ENCODE measurements at places on chromosomes 3 and 15. TPM values are rescaled to one million over a fixed set of nuclear protein-coding genes. Genes with fewer than 3 reads are reported as not detected.

DNA sequence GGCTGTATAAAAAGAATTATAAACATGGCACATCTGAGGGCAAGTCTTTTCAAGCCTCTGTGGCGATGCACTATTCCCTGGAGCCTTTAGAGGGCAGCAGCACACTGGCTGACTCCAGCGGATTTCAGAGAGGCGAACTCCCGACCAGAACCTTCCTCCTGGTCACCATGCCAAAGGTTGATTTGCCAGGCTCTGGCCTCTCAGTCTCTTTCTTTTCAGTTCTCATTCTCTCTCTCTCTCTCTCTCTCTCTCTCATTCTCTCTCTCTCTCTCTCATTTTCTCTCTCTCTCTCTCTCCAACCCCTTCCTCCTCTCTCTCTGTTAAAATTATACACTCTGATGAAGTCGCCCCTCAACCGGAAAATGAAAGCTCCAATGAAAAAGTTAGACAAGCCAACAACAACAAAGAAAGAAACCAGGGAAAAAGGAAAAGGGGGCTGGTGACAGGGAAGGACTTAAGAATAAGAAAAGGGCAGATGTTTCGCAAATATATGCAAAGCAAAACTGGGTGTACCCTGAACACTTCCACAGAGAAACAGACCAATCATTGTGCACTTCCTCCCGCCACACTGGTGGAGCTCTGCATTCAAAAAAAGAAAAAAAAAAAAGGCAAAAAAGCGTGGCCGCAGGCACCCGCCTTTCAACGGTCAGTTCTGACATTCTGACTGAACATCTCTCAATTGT lies 90.2 kb downstream of the TIGIT start:
- peaks cover 12% of the 10 kb centered on the region for H3K4me1 ChIP-seq
- DNase-seq = peak; percentile 36
- H3K27ac ChIP-seq = no peak overlapping the region
- H3K27me3 ChIP-seq = no peaks in the 10 kb centered on the region
- no peaks in the 10 kb centered on the region for H3K36me3 ChIP-seq

DNA sequence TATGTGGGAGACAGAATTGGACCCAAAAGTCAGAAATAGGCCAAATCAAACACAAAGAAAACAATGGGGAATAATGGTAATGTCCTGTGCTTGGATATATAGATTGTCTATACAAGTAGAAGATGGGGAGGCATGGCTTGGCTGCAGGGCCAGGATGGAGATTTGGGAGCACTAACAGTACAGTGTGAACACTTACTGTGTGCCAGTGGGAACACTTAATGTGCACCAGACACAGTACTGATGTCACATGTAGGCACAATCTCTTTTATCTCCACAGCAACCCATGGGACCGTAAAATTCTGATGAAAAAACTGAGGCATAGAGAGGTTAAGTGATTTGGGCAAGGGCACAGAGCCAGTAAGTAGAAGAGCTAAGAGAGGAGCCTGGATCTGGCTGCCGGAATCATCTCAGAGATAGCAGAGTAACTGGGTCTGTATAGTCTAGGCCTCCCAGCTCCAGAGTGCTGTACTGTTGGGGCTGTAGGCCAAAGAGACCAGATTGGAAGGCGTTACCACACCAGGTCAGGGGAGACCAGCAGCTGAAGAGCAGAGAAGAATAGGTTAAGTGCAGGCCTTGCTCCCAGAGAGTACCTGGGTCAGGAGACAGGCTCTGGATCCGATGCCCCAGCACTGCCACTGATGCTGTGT lies 63.3 kb downstream of the RLBP1 start:
- no peaks in the 10 kb centered on the region for H3K4me1 ChIP-seq
- H3K27ac ChIP-seq = no peak overlapping the region
- no peak overlapping the region for H3K4me3 ChIP-seq
- no peak for DNase-seq
- H3K27me3 ChIP-seq = no peaks in the 10 kb centered on the region

DNA sequence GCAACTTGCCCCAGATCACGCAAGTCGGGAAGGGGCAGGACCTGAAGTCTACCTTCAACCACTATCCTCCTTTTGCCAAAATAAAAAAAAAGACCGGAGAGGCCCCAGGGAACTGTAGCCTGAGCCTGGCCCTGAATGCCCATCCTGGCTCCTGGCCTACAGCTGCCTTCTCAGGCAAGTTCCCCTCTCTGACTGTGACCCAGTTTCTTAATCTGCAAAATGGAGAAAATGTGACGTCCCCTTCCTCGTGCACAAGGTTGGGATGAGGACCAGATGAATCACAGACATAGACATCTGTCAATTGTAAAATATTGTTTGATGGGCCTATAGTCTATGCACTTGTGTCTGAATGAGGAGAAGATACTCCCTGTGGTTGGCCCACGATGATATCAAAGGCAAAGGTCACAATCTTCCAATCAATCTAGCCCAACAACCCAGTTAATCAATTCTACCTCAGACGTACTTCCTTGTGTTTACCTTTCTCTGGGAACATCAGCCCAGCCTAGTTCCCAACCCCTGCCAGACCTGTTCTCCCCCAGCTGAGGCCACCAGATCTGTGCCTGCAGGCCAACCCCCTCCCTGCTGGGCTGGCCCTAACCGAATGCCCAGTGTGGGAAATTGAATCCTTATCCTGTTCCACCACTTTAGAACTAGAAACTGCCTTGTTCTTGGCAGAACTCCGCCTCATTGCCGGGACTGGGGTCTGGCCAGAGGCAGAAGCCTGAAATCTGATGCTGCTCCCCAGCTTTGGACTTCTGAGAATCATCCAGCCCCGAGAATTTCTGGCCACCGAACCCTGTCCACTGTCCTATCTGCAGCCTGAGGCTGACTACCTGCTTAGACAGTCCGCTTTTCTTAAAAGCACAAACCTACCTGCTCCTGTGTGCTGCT lies 101.8 kb upstream of the LIPC start:
- no peak overlapping the region for H3K27ac ChIP-seq
- peaks cover 29% of the 10 kb centered on the region for H3K4me1 ChIP-seq
- H3K4me3 ChIP-seq = no peak overlapping the region
- no peak for DNase-seq
- H3K36me3 ChIP-seq = no peaks in the 10 kb centered on the region

DNA sequence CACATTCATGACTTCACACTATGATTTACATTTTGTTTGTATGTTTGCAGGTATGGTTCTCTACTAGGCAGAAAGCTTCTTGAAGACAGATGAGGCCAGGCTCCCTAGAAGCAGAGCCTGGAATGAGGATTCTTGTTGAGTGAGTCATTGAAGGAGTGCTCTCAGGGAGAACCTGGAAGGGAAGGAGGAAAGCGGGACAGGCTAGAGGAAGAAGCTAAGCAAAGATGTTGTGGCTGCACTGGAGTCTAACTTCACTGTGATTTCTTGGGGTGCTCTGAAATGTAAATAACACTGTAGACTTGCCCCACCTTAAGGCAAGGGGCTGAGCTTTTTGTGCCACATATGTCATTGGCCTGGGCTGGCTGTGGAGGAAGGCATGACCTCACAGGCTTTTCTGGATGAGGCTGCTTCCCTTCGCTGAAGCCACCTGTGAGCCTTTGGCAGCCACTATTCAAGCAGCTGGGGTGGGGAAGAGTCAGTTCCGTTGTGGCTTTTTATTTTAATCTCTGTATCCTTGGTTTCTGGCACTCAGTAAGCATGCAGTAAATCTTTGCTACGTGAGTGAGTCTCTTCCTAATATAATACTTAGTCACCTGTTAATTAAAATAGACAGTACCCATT lies 307.3 kb downstream of the SV2B start:
- H3K27ac ChIP-seq = no peak overlapping the region
- H3K36me3 ChIP-seq = no peaks in the 10 kb centered on the region
- H3K4me3 ChIP-seq = no peak overlapping the region
- H3K4me1 ChIP-seq = peaks cover 6% of the 10 kb centered on the region

ERICH6 gene
- total RNA-seq = 0.28 TPM

SI gene
- total RNA-seq = not detected

RAB6B gene
- 0.59 TPM for total RNA-seq

Data from T-cell (primary cell).